Breast epithelium (tissue), 4 donors: ENCODE measurements at places on chromosomes 6 and 20.

- H3K4me1 ChIP-seq: no peaks in the 10 kb centered on the region
- H3K4me3 ChIP-seq: no peak overlapping the region
- H3K27ac ChIP-seq: no peak overlapping the region
- DNase-seq: no peak
Observed at GRCh38 chr20:58240471-58240870, 12.0 kb upstream of the ANKRD60 start.

DNA sequence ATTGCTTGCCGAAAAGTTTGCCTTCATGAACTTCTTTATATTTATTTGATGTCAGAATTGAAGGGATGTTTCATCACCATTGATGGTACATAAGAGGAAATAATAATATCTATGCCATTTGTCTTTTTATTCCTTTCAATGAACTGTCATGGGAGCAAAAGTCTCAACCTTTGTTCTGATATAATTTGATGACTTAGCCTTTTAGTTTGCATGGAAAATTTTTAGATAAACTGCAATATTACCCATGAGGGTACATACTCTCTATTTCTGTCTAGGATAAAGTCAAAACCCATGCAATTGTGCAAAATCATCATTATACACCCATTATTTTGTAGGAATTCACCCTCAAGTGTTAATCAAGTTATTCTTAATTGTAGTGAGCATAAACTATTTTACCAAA is 15.9 kb downstream of the TBXT start:
- no peaks in the 10 kb centered on the region for H3K4me1 ChIP-seq
- no peak overlapping the region for H3K27ac ChIP-seq
- peaks cover 4% of the 10 kb centered on the region for H3K27me3 ChIP-seq
- H3K4me3 ChIP-seq: no peak overlapping the region

- no peak overlapping the region for H3K27ac ChIP-seq
- no peaks in the 10 kb centered on the region for H3K36me3 ChIP-seq
- H3K4me3 ChIP-seq: no peak overlapping the region
Observed at GRCh38 chr20:4471221-4471620, 250.5 kb upstream of the PRND start.

DNA sequence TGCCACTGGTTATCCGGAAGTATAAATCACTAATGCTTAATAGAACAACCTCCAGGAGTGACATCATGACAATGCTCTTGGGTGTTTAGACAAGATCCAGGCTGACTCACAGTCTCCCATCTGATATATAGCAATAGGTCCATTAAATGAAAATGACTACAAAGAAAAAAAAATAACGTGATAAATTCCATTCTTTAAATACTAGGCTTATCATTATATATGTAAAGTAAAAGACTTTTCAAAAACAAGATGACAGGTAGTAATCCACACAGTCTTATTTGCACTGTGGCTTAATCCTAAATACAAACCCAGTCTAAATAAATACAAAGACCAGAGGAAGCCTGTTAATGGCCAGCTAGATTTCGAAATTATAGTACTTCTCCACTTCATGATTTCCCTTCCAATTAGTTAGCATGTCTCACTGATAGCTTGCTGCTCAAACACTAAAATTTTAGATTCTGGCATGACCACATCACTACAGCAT is 149.1 kb upstream of the BEND3 start:
- no peak for DNase-seq
- no peaks in the 10 kb centered on the region for H3K36me3 ChIP-seq
- H3K27me3 ChIP-seq: no peaks in the 10 kb centered on the region
- H3K4me3 ChIP-seq: no peak overlapping the region
- peaks cover 4% of the 10 kb centered on the region for H3K4me1 ChIP-seq

- no peak overlapping the region for H3K4me3 ChIP-seq
- no peak overlapping the region for H3K27ac ChIP-seq
- no peak for DNase-seq
Observed at GRCh38 chr6:87617405-87617804, 27.5 kb downstream of the ORC3 start.

GRCh38 chr6:53171605-53172467 is 23.2 kb upstream of the GCM1 start:
- no peak overlapping the region for H3K27ac ChIP-seq
- peak; percentile 87 for DNase-seq
- H3K4me1 ChIP-seq: no peaks in the 10 kb centered on the region
- no peaks in the 10 kb centered on the region for H3K36me3 ChIP-seq
- no peak overlapping the region for H3K4me3 ChIP-seq

GRCh38 chr6:151096255-151096612 is 143.5 kb upstream of the AKAP12 start:
- H3K27me3 ChIP-seq: no peaks in the 10 kb centered on the region
- no peaks in the 10 kb centered on the region for H3K4me1 ChIP-seq
- H3K4me3 ChIP-seq: no peak overlapping the region
- no peak for DNase-seq

DNA sequence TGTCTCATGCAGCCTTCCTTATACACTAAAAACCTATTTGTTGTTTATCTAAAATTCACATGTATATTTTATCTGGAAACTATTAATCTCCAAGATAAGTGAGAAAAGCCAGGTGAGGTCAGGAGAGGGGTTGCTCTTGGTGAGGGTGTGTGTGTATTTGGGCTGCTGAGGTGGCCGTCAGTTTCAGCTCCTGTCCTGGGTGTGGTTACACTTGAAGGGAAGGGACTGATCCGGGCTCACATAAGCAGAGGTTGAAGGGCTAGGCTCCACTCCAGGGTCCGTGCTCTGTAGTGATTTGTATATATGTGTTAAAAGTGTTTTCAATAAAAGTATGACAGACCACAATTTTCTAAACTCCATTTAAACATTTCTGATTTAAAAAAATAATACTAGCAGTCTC is 13.5 kb upstream of the SNAI1 start:
- no peak for DNase-seq
- no peak overlapping the region for H3K27ac ChIP-seq
- H3K36me3 ChIP-seq: no peaks in the 10 kb centered on the region
- H3K4me1 ChIP-seq: no peaks in the 10 kb centered on the region

- no peaks in the 10 kb centered on the region for H3K27me3 ChIP-seq
- H3K27ac ChIP-seq: no peak overlapping the region
- no peak overlapping the region for H3K4me3 ChIP-seq
- no peaks in the 10 kb centered on the region for H3K4me1 ChIP-seq
Observed at GRCh38 chr6:164628302-164628931, 681.0 kb downstream of the C6orf118 start.

GRCh38 chr6:145681965-145682364 is 53.4 kb downstream of the EPM2A start:
- DNase-seq: no peak
- H3K4me1 ChIP-seq: no peaks in the 10 kb centered on the region
- H3K36me3 ChIP-seq: no peaks in the 10 kb centered on the region
- H3K27me3 ChIP-seq: no peaks in the 10 kb centered on the region

GRCh38 chr20:10376270-10377075 is 57.5 kb downstream of the MKKS start:
- H3K27me3 ChIP-seq: no peaks in the 10 kb centered on the region
- no peak for DNase-seq
- H3K36me3 ChIP-seq: no peaks in the 10 kb centered on the region
- H3K4me1 ChIP-seq: no peaks in the 10 kb centered on the region

DNA sequence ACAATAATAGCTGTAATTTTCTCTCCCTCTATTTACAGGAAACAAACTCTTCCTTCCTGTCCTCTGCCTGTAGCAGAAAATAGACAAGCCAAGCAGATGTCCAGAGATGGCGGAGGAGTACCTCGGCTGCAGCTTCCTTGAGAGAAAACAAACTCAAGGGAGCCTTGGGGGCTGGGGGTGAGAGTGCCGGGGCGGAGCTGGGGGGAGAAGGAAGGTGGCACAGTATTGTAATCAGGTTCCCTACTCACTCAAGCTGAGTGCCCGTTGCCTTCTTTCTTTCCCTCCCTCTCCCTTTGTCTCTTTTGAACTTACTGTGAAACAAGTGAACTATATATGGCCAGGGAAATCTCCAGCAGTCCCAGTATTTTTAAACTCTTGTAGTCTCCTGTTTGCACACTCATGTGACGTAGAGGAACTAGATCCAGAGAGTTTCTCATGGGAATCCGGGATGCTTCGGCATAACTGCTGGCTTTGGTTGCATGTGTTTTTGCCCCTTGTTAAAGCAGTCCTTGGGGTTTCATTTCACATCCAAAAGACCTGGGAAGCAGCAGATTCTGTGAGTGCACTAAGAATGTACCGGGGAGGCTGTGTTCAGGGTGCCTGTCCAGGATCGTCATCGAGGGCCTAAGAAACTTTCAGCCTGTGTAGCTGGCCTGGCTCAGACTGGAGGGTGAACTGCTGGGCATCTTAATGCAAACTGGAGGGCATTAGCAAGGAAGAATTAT is 44.6 kb upstream of the HDDC2 start:
- no peak for DNase-seq
- no peak overlapping the region for H3K4me3 ChIP-seq
- H3K4me1 ChIP-seq: no peaks in the 10 kb centered on the region
- no peak overlapping the region for H3K27ac ChIP-seq

- H3K27me3 ChIP-seq: no peaks in the 10 kb centered on the region
- no peaks in the 10 kb centered on the region for H3K36me3 ChIP-seq
- DNase-seq: no peak
- no peak overlapping the region for H3K4me3 ChIP-seq
- no peak overlapping the region for H3K27ac ChIP-seq
Observed at GRCh38 chr20:35387334-35387733, 24.4 kb downstream of the UQCC1 start.

- H3K4me1 ChIP-seq: no peaks in the 10 kb centered on the region
- no peaks in the 10 kb centered on the region for H3K36me3 ChIP-seq
- no peak for DNase-seq
- no peak overlapping the region for H3K4me3 ChIP-seq
- H3K27ac ChIP-seq: no peak overlapping the region
Observed at GRCh38 chr6:124796464-124796970, 165.7 kb upstream of the RNF217 start.

- peak; percentile 68 for DNase-seq
- H3K27ac ChIP-seq: peak overlapping the region; percentile 94
- H3K4me3 ChIP-seq: peak overlapping the region; percentile 40
- H3K4me1 ChIP-seq: no peaks in the 10 kb centered on the region
Observed at GRCh38 chr6:26473758-26474438, 16.1 kb downstream of the BTN2A1 start.

DNA sequence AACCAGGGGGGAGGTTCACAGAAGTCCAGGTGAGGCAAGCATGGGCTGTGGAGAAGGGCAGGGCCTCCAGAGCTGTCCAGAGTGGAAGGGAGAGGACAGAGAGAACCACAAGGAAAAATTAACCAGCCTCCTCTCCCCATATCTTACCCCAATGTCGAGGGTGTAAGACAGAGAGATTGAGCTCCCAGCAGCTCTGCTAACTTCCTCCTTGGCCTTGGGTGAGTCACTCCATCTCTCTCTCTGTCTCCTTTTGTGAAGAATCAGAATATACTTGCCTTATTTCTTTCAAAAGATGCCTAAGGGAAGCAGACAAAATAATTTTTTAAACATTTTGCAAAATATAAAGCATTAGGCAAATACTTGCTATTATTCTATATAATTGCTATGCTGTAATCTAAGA is 58.3 kb upstream of the IYD start:
- H3K27ac ChIP-seq: no peak overlapping the region
- H3K36me3 ChIP-seq: no peaks in the 10 kb centered on the region
- no peak overlapping the region for H3K4me3 ChIP-seq
- H3K4me1 ChIP-seq: no peaks in the 10 kb centered on the region
- no peaks in the 10 kb centered on the region for H3K27me3 ChIP-seq

DNA sequence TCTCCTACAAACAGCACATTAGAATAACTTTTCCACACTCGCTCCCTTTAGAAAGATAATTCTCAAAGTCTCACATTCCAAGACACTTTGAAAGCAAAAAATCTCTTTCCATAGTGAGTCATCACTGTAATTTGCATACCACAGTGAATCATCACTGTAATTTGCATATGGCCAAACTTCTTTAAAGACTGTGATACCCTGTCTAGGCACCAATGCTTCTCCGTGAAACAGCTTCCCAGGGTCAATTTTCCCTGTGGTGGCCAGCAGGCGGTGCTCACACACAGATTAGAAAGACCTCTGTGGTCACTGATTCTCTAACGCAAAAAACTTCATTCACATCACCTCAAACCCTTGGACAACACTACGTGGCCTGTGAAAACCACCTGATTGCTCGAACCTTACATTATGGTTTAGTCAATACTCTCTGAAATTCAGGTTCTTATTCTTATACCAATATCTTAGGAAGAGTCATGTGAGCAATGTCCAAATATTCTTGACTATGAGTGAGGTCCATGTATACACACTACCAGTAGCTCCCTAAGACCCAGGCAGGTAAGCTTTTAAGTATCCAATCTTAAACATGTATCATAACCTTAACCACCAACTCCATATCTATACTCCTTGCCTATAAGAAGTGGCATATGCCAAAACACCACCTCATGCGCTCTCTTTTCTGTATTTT is 78.5 kb upstream of the PHACTR1 start:
- no peak overlapping the region for H3K4me3 ChIP-seq
- H3K27ac ChIP-seq: no peak overlapping the region
- H3K4me1 ChIP-seq: no peaks in the 10 kb centered on the region
- H3K36me3 ChIP-seq: no peaks in the 10 kb centered on the region
- peak; percentile 55 for DNase-seq
